ENCODE measurements at places on chromosomes 12 and 14. TPM values are rescaled to one million over a fixed set of nuclear protein-coding genes. Genes with fewer than 3 reads are reported as not detected.
A peak's percentile ranks its signal among the peaks of the same experiment; 100 is the strongest.

DNA sequence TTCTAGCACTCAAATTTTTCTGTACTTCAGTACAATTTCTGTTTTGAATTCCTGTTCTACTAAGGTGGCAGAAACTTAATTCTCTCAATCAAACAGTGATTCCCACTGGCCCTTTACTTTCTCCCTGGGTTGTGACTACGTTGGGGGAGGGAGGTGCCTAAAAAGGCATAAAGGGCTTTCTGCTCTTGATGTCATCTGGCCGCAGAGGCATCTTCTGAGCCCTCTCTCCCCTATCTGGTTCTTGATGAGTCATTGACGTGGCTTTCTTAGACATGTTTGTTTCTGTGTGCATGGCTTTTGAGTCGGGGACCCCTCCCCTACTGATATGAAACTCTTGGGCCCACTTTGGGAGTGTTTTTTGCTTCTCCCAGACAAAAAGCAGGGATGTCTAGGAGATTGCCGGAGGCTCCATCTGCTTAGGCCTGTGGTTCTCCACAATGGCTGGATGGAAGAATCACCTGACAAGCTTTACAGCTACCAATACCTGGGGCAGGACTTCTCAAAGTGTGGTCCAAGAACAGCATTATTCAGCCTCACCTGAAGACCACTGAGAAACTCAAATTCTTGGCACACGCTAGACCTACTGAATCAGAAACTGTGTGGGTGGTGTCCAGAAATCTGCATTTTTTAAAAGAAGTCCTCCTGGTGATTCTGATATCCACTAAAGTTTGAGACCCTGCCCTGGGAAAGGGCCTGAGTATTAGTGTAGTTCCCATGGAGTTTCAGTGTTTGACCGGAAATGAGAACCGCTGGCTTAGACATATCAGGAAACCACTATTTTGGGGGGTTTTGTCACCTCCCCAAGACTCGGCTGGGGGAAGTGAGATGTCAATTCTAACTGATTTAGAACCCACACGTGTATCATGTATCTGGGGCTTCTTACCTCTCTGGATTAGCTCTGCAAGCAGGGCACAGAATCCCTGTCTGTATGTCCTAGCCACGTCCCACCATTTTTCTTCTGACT, 395.7 kb upstream of the PDE3A start:
- H3K27ac ChIP-seq = no peak overlapping the region
- H3K27me3 ChIP-seq = no peaks in the 10 kb centered on the region
- H3K4me1 ChIP-seq = peaks cover 11% of the 10 kb centered on the region
- DNase-seq = no peak
- no peaks in the 10 kb centered on the region for H3K36me3 ChIP-seq

DNA sequence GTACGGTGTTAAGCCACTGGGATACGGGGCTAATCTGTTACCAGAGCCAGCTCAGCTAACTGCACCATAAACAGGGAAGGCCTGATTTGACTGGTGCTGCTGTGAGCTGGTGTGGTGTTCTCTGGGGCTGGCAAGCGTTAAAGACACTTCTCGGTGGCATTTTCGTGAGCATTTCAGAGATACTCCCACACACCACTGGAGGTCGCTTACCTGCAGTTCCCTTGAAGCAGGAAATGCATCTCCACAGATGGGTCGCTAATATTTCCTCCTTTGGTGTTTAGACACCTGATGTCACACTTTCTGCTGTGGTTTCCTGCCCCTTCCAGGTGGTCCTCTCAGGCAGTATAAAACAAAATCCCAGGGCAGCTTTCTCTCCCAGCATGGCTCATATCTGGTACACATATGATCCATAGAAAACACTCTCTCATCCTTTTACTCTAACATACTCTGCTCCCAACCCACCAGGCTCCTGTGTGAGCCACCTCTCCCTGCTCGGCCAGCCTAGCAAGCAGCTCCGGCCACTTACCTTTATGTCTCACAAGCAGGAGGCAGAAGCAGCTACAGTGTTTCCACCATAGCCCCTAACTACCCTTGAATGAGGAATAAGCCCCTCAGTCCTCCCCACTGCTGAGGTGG, 129.9 kb upstream of the GRIN2B start:
- no peaks in the 10 kb centered on the region for H3K36me3 ChIP-seq
- no peak for DNase-seq
- H3K27ac ChIP-seq = no peak overlapping the region
- H3K4me1 ChIP-seq = no peaks in the 10 kb centered on the region

- DNase-seq = no peak
- no peak overlapping the region for H3K4me3 ChIP-seq
- no peak overlapping the region for H3K27ac ChIP-seq
- H3K27me3 ChIP-seq = no peaks in the 10 kb centered on the region
- H3K4me1 ChIP-seq = peaks cover 14% of the 10 kb centered on the region
Measured at GRCh38 chr12:49767333-49767732, 26.0 kb downstream of the TMBIM6 start.

DNA sequence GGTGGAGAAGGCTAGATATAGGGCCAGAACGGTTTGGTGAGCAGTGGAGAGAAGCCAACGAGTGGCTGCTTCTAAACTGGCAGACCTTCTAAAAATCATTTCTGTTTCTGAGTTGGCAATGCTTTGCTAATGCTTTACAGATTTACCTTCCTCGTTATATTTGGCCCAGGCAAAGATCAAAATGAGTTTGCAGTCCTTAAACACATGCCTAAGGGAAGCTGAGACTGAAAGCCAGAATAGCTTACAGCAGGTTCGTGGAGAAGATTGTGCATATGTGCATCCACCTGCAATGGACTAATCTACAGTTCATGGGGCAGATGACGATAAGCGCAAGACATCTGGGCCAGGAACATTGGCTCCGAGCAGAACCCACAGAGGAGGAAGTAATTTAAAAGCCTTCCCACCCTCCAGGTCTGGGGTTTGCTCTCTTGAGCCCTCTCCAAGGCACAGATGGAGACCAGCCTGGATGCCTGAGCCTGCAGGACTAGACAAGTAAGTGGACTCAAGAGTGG, 99.4 kb downstream of the NINJ2 start:
- no peak overlapping the region for H3K4me3 ChIP-seq
- H3K27me3 ChIP-seq = no peaks in the 10 kb centered on the region
- H3K36me3 ChIP-seq = no peaks in the 10 kb centered on the region
- peak overlapping the region; percentile 88 for H3K27ac ChIP-seq
- peaks cover 9% of the 10 kb centered on the region for H3K4me1 ChIP-seq

GRCh38 chr12:109760031-109760929, 46.7 kb downstream of the FAM222A start:
- peak overlapping the region; percentile 55 for H3K27ac ChIP-seq
- H3K4me3 ChIP-seq = no peak overlapping the region
- no peaks in the 10 kb centered on the region for H3K27me3 ChIP-seq
- no peaks in the 10 kb centered on the region for H3K4me1 ChIP-seq

GRCh38 chr14:76643887-76644286, 117.4 kb upstream of the VASH1 start:
- H3K36me3 ChIP-seq = no peaks in the 10 kb centered on the region
- no peak overlapping the region for H3K27ac ChIP-seq
- H3K4me3 ChIP-seq = no peak overlapping the region
- no peaks in the 10 kb centered on the region for H3K27me3 ChIP-seq
- no peak for DNase-seq

GRCh38 chr12:108875682-108876361, 4.1 kb upstream of the DAO start:
- H3K27ac ChIP-seq = no peak overlapping the region
- no peak overlapping the region for H3K4me3 ChIP-seq
- no peaks in the 10 kb centered on the region for H3K27me3 ChIP-seq
- no peak for DNase-seq
- no peaks in the 10 kb centered on the region for H3K36me3 ChIP-seq
- H3K4me1 ChIP-seq = no peaks in the 10 kb centered on the region

- no peaks in the 10 kb centered on the region for H3K27me3 ChIP-seq
- no peak overlapping the region for H3K27ac ChIP-seq
- no peaks in the 10 kb centered on the region for H3K4me1 ChIP-seq
- DNase-seq = no peak
Measured at GRCh38 chr12:122740351-122740750, 9.7 kb upstream of the HCAR1 start.

- peaks cover 5% of the 10 kb centered on the region for H3K4me1 ChIP-seq
- H3K27me3 ChIP-seq = no peaks in the 10 kb centered on the region
- DNase-seq = no peak
- H3K4me3 ChIP-seq = no peak overlapping the region
- no peaks in the 10 kb centered on the region for H3K36me3 ChIP-seq
Measured at GRCh38 chr12:121214855-121215745, 5.2 kb downstream of the P2RX4 start.

DNA sequence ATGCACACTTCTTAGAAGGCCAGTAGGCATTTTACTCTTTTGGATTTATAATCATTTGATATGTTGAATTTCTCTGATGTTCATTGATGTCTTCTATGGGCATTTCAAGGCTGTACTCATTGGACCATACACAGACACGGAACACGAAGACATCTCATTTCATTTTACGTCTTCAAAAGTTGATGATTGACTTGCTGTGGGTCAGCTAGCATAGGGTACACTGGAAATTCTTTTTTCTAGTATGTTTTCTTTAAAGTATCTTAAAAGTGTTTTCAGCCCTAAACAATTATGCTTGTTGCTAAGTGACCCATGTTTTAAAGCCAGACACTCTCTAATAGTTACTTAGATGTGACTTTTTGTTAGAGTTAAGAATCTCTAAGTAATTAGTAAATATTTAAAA, 16.3 kb downstream of the TRHDE start:
- H3K4me1 ChIP-seq = no peaks in the 10 kb centered on the region
- no peak overlapping the region for H3K4me3 ChIP-seq
- H3K27ac ChIP-seq = no peak overlapping the region
- no peak for DNase-seq
- H3K36me3 ChIP-seq = no peaks in the 10 kb centered on the region
- H3K27me3 ChIP-seq = no peaks in the 10 kb centered on the region

DNA sequence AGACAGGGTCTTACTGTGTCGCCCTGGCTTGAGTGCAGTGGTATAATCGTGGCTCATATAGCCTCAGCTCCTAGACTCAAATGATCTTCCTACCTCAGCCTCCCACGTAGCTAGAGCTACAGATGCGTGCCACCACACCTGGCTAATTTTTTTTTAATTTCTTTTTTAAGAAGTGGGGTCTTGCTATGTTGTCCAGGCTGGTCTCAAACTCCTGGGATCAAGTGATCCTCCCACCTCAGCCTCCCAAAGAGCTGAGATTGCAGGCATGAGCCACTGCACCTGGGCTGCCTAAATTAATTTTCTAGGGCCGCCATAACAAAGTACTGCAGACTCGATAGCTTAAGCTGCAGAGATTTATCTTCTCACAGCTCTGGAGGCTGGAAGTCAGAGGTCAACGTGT, 9.1 kb downstream of the LTBR start:
- peaks cover 10% of the 10 kb centered on the region for H3K4me1 ChIP-seq
- DNase-seq = no peak
- H3K27ac ChIP-seq = peak overlapping the region; percentile 68
- no peak overlapping the region for H3K4me3 ChIP-seq
- no peaks in the 10 kb centered on the region for H3K27me3 ChIP-seq

- H3K4me1 ChIP-seq = peaks cover 13% of the 10 kb centered on the region
- peak overlapping the region; percentile 87 for H3K4me3 ChIP-seq
Measured at GRCh38 chr12:25960143-25960542, 1.7 kb downstream of the RASSF8 start.

DNA sequence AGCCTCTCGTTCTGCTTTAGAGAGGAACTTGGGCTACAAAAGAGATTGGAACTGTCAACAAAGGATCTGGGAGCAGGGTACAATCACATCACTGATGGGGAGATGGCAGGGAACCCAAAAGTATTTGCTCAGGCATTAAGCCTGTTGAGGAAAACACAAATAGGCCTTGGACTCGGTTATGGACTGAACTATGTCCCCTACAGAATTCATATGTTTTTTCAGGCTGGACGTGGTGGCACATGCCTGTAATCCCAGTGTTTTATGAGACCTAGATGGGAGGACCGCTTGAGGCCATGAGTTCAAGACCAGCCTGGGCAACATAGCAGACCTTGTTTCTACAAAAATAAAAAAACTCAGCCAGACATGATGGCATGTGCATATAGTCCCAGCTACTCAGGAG, 13.9 kb downstream of the DDX23 start:
- no peaks in the 10 kb centered on the region for H3K4me1 ChIP-seq
- H3K27me3 ChIP-seq = no peaks in the 10 kb centered on the region
- H3K27ac ChIP-seq = no peak overlapping the region
- no peak overlapping the region for H3K4me3 ChIP-seq
- H3K36me3 ChIP-seq = peaks cover 82% of the 10 kb centered on the region

GRCh38 chr12:115160271-115161128, 476.5 kb upstream of the TBX3 start:
- no peak overlapping the region for H3K4me3 ChIP-seq
- no peaks in the 10 kb centered on the region for H3K27me3 ChIP-seq
- no peak overlapping the region for H3K27ac ChIP-seq
- no peaks in the 10 kb centered on the region for H3K4me1 ChIP-seq

GRCh38 chr12:131034631-131035244, 81.0 kb downstream of the ADGRD1 start:
- H3K4me1 ChIP-seq = no peaks in the 10 kb centered on the region
- H3K36me3 ChIP-seq = peaks cover 4% of the 10 kb centered on the region
- H3K4me3 ChIP-seq = no peak overlapping the region
- H3K27me3 ChIP-seq = no peaks in the 10 kb centered on the region

DNA sequence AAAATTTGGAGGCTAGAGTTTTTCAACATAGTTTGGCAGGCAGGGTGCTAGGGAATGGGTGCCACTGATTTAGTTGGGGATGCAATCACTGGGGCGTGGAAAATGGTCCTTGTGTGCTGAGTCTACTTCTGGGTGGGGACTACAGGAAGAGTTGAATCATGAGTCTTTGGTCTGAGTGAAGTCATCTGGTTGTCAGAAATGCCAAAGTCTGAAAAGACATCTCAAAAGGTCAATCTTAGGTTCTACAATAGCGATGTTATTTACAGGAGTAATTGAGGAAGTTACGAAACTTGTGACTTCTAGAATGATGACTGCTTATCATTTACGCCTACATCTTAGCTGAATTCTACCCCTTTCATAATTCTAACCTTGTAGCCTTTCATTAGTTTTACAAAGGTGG, 209.1 kb downstream of the NUBPL start:
- H3K4me1 ChIP-seq = no peaks in the 10 kb centered on the region
- H3K36me3 ChIP-seq = no peaks in the 10 kb centered on the region
- no peak overlapping the region for H3K27ac ChIP-seq

- H3K27ac ChIP-seq = no peak overlapping the region
- no peaks in the 10 kb centered on the region for H3K36me3 ChIP-seq
- H3K4me1 ChIP-seq = peaks cover 2% of the 10 kb centered on the region
- no peak for DNase-seq
- no peak overlapping the region for H3K4me3 ChIP-seq
Measured at GRCh38 chr12:15859116-15859515, 23.1 kb upstream of the STRAP start.

- H3K27me3 ChIP-seq = no peaks in the 10 kb centered on the region
- H3K4me3 ChIP-seq = no peak overlapping the region
- no peaks in the 10 kb centered on the region for H3K36me3 ChIP-seq
- DNase-seq = no peak
Measured at GRCh38 chr14:28673056-28673455, 93.5 kb upstream of the FOXG1 start.

GRCh38 chr12:1906579-1906978, 11.9 kb downstream of the CACNA2D4 start:
- H3K27me3 ChIP-seq = no peaks in the 10 kb centered on the region
- H3K27ac ChIP-seq = no peak overlapping the region
- no peak for DNase-seq
- H3K4me3 ChIP-seq = no peak overlapping the region
- no peaks in the 10 kb centered on the region for H3K4me1 ChIP-seq

The IFNG-AS1 gene
- 0.70 TPM for total RNA-seq

The POTEG gene
- not detected for total RNA-seq

The PLBD1 gene
- 11.9 TPM for total RNA-seq

The BCAT1 gene
- total RNA-seq = 3.5 TPM

The BCL11B gene
- 0.23 TPM for total RNA-seq

The RNASE7 gene
- total RNA-seq = not detected

The GRIN2B gene
- total RNA-seq = under 0.01 TPM

The PRR4 gene
- total RNA-seq = not detected

The ACSS3 gene
- 19.3 TPM for total RNA-seq

The GPR135 gene
- total RNA-seq = 2.1 TPM

All from heart left ventricle (tissue), 16 donors.